AG09319 (cell line): ENCODE measurements at places on chromosomes 1 and 21.

- DNase-seq, result no peak
These were observed 777 bp upstream of the METTL25B start for GRCh38 chr1:156727492-156727891.

DNA sequence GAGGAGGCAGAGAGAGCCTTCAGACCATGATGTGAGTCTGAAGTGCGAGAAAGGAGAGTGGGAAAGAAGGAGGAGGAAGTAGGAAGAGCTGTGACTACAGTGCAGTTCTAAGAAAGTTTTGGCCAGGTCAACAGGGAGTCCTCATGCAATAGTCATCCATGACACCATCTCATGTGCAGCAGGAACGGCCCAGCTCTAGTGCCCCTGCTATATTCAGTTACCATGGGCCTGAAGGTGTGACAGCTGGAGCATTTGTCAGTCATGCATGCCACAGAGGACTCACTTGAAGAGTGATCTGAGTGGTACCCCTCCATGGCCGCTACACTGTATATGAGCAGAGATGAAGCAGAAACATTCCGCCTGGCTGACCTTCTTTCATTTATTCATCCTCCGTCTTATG, 77.9 kb downstream of the OMA1 start:
- no peak for DNase-seq

DNA sequence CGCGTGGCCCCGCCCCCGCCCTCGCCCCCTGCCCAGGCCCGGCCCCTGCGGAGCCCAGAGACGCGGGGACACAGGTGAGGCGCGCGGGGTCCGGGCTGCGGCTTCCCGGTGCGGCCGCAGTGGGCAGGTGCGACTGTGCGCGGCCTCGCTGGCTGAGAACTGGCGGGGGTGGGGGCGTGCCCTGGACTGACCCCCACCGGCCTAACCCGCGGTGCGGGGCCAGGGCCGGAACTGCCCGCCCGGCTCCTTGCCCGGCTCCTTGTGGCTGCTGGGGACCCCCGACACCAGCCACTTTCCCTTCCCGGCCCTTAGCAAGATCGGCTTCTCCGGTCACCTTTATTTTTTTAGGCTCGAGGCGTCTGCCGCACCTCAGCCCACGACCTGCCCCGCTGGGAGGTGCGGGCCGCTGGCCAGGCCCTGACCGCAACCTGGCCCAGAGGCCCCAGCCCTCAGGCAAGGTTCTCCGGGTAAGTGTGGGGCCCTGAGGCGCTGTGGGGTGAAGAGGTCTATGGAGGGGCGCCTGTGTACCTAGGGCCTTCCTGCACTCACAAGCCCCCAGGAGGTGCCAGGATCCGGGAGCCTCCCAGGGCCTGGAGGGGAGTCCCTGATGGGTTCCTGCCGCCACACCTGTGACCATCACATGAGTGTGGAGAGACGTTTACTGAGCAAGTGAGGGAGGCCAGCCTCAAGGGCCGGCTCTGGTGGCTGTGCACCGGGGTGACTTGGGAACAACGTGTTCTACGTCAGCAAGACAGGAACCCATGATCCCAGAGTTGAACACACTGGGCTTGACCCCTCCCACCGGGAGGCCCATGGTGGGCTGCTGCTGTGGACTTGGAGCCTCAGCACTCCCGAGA, at the start of gene SMIM1:
SMIM1 (plus strand) TSS at position 35 of the 857 bp plus-strand sequence. CDS start 2,625 bp downstream, outside the sequence.
- no peak for DNase-seq

DNA sequence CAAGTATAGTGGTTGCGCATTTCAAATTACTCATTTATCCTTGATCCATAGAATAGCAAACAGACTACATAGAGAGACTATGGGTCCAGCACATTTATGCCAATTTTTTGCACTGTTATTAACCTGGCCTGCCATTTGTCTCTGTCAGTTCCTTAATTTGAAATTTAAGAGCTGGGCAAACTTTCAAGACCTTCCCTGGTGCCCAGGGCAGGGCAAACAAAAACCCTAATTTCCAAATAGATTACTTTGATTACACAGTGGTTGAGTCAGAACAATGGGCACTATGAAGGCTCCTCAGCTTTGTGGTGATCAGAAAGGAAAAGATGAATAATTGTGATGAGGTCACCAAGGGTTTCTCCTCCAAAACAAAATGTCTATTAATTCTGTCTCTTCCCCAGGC, 80.6 kb downstream of the TNFSF18 start:
- no peak for DNase-seq

GRCh38 chr1:33096363-33097005, 15.5 kb downstream of the AZIN2 start:
- DNase-seq, result no peak

DNA sequence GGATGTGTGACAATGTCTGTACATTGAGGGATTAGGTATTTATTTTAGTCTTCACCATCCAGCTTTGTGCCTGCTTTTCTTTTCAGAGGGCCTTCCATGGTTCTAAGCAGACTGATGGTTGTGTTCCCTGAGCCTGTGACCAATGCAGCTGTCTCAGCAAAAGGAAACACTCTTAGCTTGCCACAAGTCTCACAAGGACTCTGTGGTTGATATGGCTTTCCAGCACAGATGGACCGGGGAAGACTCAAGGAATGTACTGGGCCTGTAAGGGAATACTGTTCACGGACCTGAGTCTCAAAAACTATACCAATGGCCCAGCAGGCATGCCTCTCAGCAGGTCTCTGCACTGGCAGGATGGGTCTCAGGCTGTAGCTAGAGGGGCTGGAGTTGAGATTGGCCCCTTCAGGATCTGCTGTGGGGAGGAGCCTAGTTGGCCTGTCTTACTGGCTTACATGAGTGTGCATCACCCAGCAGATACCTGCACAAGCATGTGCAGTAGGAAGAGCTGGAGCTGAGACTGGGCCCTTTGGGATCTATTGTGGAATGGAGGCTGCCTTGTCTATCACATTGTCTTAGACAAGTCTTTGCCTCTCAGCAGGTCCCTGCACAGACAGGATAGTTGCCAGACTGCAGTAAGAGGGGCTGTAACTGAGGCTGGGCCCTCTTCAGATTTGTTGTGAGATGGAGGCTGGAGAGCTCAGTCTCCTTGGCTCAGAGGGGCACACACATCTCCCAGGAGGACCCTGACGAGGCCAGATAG, 52.0 kb upstream of the PDC start:
- no peak for DNase-seq

DNA sequence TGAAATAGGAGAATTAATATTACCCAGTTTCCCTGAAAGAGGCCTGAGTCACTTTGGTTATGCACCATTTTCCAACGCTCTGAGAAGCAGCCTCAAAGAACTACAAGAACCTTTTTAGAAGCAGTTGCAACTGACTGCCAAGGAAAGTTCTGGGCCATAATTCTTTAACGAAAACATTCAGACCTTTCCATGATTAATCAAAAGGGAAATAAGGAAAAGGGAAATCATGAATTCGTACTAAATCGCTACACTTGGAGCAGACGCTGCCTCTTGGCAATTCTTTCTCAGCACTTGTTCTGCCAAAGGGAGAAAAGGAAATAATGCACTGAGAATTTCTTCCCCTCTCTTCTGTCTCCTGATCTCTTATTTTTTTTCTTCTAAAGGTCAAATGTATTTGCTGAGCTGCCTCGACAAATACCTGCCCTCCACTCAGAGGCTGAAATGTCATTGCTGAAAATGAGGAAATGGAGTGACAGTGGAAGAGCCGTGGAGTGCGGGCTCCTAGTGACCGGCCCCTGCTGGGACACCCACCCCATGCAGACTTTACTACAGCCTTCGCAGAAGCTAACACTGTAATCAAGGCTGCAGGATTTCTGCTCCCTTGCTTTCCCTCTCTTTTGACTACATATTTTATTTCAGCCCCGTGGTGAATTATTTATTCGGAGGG, 67.9 kb upstream of the GALNT2 start:
- no peak for DNase-seq

DNA sequence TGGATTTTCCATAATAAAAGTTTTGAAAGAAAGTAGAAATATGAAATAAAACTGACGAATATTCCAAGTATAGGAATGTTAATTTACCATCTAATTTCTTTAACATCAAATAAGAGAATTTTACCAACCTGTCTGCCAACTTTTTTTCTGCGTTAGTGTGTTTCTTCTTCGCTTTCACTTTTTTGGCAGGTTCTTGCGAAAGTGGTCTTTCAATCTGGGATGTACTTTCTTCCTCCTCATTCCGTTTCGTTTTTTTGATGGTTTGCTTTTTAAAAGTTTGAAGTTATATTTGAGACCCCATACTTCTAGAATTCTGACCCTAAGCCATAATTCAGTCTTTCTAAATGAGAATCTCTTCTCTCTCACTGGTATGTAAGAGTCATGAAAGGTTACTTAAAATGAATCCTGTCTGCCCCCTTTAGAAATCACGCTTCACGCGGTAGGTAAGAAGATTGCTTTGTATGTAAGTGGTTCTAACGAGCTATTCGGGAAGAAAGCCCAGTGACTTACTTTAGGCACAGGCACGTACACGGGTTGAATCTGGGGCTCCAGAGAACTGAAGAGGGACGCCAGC, 580 bp downstream of the RBM34 start:
- DNase-seq, result peak; percentile 14

DNA sequence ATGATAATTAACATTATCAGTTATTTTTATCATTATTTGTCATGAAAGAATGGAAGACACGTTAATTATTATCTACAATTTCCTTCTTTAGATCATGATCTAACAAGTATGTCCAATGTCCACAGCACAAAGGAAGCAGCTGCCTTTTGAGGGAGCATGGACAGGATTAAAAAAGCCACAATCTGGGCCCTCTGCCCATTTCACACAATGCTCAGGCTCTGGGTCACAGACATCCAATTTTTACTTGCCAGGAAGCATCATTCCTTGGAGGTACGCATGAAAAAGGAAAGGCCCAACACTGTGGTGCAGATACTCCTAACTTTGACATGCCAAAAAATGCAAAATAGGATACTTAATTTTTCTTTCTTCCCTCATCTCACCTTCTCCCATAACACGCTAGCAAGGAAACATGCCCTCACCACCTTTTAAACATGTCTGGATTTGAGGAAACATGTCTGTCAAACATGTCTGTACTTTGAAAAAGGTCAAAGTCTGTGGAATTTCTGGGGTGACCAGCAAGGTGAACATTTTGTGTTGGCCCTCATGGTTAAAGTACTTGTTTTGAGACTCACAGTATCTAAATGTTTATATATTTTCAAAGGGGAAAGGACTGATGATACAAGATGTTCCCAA, 40.0 kb downstream of the GADD45A start:
- DNase-seq, result peak; percentile 64

DNA sequence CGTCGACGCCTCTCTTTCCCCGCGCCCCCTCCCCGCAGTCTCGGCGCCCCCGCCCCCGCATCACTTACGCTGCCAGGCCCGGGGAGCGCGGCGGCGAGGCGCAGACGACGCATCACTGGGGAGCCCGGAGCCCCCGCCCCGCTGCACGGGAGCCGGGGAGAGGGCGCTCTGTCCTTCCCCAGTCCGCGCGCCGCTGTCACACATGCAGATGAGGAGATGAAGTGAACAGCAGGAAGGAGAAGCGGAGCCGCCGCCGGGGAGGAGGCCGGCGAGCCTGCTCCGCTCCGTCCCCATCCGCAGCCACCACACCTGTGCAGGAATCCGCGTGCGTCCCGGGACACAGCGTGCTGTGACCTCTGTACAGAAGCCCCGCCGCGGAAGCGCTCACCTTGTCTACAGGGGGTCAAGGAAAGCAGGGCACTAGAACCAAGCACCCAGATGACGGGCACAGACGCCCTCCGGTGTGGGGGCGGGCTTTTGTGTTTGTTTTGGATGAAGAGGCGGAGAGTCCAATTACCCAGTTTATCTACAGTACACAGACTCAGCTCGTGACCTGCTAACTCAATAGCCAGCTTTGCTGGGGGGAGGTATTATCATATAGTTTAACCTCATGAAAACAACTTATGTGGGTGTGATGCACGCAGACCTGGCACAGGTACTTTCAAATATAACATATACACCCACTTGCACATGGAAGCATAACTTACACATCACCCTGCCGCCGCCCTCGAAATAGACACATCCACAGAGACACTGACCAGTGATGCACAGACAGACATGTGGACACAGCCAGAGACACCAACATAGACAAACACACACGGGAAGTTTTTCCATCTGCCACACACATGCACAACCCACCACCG, 12.4 kb downstream of the KLHDC8A start:
- no peak for DNase-seq

- no peak for DNase-seq
These were observed 31.2 kb downstream of the SLC19A1 start for GRCh38 chr21:45511007-45511406.
